ENCODE measurements at places on chromosomes 1 and 21.

DNA sequence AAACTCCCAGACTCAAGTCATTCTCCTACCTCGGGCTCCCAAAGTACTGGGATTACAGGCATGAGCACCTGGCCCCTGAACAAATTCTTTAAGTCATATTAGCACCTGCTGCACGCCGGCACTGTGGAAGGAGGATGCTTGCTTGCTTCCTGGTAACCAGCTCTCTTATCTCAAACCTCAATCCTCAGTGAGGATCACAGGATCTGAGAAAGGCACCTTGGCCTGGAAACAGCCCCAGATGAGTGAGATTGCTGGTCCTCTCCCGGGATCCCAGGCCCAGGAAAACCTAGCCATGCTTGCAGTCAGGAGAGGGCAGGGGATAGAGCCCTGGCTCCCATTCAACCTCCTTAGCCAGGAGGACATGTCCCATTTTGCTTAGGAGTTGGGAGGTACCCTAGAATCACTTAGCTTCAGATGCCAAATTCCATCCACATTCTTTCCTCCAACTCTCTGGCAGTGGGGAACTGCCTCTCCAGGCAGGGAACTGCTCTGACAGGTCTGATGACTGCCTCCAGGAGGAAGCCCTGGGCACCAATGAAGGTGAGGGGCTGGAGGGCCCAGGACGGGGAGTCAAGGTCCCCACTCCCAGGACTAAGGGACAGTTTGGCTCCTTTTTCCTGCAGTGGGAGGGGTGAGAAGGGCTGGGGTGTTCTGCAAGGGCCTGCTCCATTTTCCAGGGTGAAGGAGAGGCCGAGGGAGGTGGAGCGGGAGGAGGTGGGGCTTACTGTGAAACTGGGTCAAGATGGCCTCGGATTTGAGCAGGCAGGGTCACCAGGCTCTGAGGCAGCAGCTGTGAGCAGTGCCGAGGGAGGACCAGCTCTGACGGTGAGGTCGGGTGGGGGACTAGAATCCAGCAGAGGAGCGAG is 9.5 kb downstream of the GPR37L1 start:
- no peak for DNase-seq

DNA sequence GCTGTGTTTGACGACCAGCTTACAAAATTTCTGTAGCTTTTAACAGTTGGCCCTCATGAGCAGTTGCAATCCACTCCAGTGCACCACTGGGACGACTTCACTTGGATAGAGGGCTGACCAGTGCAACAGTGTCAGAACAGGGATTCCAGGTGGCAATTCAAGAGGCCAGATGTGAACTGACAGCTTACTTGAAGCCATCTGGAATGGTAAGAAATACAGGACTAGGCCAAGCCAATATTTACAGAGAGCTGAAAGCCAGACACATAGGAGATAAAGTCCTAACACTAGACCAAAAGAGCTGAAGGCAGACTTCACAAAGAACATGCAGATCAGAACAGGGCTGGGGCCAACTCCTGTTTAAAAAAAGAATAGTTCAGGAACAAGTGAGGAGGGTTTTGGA is 93.5 kb upstream of the NFIA start:
- no peak for DNase-seq

GRCh38 chr1:178487070-178487615 is 9.6 kb downstream of the CLEC20A start:
- no peak for DNase-seq

GRCh38 chr21:38404177-38404576 is 94.1 kb downstream of the ERG start:
- no peak for DNase-seq

- no peak for DNase-seq
These were observed 223.9 kb downstream of the S1PR1 start for GRCh38 chr1:101460739-101461138.

- DNase-seq: no peak
These were observed 8.5 kb downstream of the VPS45 start for GRCh38 chr1:150076066-150076465.

GRCh38 chr1:179015396-179015795 is 10.3 kb upstream of the FAM20B start:
- DNase-seq: no peak

- DNase-seq: no peak
These were observed 23.0 kb downstream of the RNF2 start for GRCh38 chr1:185068341-185068740.

GRCh38 chr21:29342363-29342957 is 43.7 kb downstream of the BACH1 start:
- DNase-seq: peak; percentile 94

- peak; percentile 93 for DNase-seq
These were observed 14.4 kb downstream of the CXADR start for GRCh38 chr21:17527240-17527639.

- no peak for DNase-seq
These were observed 31.8 kb downstream of the SLC2A1 start for GRCh38 chr1:42926879-42927242.

GRCh38 chr1:7255303-7256058 is 470.2 kb downstream of the CAMTA1 start:
- peak; percentile 27 for DNase-seq

DNA sequence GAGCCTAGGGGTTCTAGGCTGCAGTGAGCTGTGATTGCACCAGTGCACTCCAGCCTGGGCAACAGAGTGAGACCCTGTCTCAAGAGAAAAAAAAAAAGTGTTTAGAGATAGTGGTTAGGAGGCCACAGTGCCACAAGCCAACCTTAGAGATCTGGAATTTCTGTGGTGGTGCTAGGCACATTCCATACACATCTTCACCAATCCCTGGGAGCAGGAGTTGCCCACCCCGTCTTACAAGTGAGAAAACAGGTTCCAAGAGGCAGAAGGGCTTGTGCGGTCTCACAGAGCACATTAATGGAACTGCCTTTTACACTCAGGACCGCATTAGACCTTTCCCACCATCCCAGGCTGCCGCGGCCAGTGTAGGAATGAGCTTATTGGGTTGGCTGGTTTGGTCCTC is 93.2 kb downstream of the EPHB2 start:
- peak; percentile 14 for DNase-seq

- DNase-seq: no peak
These were observed 27.2 kb upstream of the NPPB start for GRCh38 chr1:11885916-11886315.

- peak; percentile 50 for DNase-seq
These were observed 9.8 kb upstream of the CELSR2 start for GRCh38 chr1:109239409-109240068.

- DNase-seq: no peak
These were observed 6.4 kb downstream of the SELENON start for GRCh38 chr1:25806418-25806817.

GRCh38 chr21:35138665-35139381 is 89.7 kb upstream of the RUNX1 start:
- peak; percentile 89 for DNase-seq

DNA sequence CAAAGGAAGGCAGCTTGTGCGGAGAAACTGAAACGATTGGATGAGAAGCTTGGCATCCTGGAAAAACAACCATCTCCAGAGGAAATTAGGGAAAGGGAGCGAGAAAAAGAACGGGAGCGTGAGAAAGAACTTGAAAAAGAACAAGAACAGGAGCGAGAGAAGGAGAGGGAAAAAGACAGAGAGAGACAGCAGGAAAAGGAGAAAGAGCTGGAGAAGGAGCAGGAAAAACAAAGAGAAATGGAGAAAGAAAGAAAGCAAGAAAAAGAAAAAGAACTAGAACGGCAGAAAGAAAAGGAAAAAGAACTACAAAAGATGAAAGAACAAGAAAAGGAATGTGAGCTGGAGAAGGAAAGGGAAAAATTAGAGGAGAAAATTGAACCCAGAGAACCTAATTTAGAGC is 47.2 kb downstream of the PRRC2C start:
- no peak for DNase-seq

GRCh38 chr1:224292419-224292818 is 37.6 kb downstream of the NVL start:
- no peak for DNase-seq

GRCh38 chr1:227794817-227795192 is 20.7 kb upstream of the PRSS38 start:
- no peak for DNase-seq

DNA sequence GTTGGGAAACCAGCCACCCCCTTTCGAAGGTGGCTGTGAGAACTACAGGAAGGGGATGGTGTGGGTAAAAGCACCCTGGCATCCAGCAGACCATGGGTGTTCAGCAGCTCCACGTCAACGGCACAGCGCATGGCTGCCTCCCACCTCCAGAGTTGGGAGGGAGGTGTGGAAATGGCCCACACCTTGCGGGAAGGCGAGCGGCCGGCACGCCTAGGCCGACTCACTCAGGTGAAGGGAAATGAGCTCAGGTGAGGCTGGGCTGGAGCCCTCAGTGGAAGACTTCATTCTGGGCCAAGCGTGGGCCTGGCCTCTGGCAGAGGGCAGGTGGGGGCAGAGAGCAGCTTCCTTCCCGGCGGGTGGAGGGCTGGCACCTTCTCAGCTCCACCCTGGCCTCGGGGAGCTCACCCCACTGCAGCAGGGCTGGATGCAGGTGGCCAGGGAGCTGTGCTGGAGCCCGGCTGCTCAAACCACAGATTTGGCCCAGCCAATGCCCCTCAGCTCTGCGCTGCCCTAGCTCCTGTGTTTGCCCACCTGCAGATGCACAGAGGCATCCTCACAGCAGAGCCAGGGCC is 24.8 kb upstream of the ALDH4A1 start:
- DNase-seq: no peak

- DNase-seq: no peak
These were observed 113.4 kb downstream of the NGF start for GRCh38 chr1:115224636-115225035.

- DNase-seq: no peak
These were observed 2018.4 kb downstream of the NCAM2 start for GRCh38 chr21:23016617-23017016.

GRCh38 chr1:231918239-231919015 is 291.8 kb downstream of the DISC1 start:
- peak; percentile 20 for DNase-seq

GRCh38 chr1:31573261-31573660 is 3.1 kb upstream of the TINAGL1 start:
- no peak for DNase-seq

- DNase-seq: no peak
These were observed 10.6 kb downstream of the USP25 start for GRCh38 chr21:15740383-15740782.

- DNase-seq: no peak
These were observed 45.2 kb upstream of the CNTN2 start for GRCh38 chr1:204997591-204998355.

GRCh38 chr1:216913976-216914375 is 190.7 kb upstream of the ESRRG start:
- peak; percentile 15 for DNase-seq

DNA sequence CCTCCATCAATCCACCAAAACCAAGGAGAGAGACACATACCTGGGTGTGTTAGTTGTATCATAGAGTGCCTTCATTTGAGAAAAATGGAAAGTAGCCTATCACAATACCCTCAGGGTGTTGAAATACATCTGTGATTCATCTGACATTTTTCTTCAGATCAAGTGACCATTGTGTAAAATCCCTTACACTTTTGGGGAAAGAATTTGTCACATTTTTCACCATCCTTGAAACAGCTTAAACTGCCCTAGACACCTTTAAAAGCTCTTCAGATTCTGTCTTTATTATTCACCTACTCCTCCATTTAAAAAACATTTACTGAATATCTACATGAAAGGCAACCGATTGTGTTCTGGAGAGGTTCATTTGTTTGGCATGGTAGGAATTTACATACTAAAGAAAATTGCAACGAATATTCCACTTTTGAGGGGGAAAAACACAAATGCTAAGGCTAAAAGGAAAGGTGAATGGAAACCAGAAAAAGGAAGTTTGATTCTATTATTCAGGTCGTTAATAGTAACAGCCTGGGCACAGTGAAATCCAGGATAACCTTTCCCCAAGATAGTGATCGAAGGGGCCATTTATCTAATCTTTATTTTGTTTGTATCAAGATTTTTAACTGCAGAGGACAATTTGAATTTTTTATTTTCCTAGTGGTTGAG is 70.4 kb upstream of the SAMSN1 start:
- peak; percentile 16 for DNase-seq

- peak; percentile 97 for DNase-seq
These were observed 20.7 kb upstream of the CLIC4 start for GRCh38 chr1:24724345-24725208.

- DNase-seq: no peak
These were observed 81.1 kb downstream of the PEX14 start for GRCh38 chr1:10555635-10556429.

DNA sequence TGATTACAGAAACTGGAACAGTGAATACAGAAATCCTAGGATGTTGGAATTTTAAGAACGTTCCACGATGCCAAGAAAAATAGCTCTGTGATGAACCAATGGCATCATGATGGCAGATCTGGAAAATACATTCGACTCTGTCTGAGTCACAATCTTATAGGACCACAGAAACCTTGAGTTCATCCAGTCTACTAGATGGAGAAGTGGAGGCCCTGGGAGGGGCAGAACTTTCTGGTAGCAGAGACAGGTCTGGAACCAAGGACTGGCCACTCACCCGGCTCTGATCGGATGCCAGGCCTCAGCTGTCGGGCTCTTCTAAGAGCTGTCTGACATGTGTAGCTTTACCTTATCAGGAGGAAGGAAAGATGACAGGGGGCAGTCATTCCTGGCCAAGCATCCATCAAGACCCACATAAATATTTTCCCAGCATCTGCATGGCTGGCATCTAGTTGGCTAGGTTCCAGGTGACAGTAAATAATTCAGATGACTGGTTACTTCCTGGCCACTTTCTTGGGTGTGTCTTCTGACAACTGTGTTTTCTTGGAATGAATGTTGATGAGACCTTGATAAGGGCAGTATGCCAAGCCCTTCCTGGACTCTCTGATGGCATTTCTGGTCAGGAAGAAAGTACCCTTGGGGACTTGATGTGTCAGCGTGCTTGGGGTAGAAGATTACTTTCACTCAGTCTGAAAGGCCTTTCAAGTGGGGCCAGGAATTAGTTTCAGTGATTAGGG is 72.6 kb upstream of the TRABD2B start:
- DNase-seq: peak; percentile 46

DNA sequence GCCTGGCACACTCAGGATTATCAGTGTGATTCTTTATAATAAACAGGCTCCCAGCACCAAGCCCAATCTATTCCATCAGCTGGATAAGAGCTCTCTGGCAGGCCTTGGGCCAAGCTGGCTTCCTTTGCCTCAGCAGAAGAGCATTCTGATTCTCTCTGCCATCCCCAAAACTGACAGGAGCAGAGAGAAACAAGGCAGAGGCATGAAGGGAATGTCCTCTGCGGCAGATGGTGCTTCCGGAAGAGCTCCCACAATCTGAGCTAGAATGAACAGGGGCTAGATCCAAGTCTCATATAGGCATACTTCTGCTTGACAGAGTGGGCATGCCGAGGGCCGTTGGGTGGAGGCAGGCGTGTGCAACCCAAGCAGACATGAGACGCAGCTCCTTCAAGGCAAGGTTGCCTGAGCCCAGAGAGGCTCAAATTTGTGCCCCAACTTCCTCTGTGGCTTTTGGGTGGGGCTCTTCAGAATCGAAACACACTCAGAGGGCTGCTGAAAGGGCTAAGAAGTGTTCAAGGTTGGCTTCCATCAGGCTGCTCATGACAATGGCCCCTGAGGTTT is 4.0 kb downstream of the CAPN2 start:
- DNase-seq: peak; percentile 36

DNA sequence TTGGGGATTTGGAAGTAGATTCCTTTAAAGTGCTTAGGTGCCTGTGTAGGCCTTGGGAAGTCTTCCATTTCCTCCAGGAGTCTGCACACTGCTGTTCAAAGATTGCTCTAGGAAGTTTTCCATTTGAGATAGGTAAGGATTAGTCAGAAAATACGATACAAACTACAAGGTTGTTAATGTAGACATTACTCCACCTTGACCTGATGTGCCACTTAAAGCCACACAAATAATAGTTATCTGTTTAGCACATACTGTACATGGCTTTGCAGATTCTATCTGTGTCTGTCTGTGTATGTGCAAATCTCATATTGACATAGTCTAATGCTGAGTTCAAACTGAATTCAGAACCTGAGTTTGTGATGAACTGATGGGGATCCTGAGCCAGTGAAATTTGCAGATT is 118.4 kb downstream of the RHOU start:
- DNase-seq: no peak

Data from NCI-H226 (cell line).